Stomach (tissue), 19 donors: ENCODE measurements at places on chromosomes 6 and 20. TPM values are rescaled to one million over a fixed set of nuclear protein-coding genes. Genes with fewer than 3 reads are reported as not detected.

The GJA10 gene
- polyA plus RNA-seq: not detected

The CST5 gene
- not detected for polyA plus RNA-seq

The TGM6 gene
- not detected for polyA plus RNA-seq

The OR2J2 gene
- not detected for polyA plus RNA-seq

The CRISP3 gene
- polyA plus RNA-seq: not detected

The TBC1D32 gene
- 0.46 TPM for polyA plus RNA-seq

The BTNL2 gene
- polyA plus RNA-seq: not detected

The MUC21 gene
- 131 TPM for polyA plus RNA-seq

The THEMIS gene
- 0.08 TPM for polyA plus RNA-seq

The DNAH8 gene
- polyA plus RNA-seq: under 0.01 TPM

The KCNK17 gene
- polyA plus RNA-seq: 0.46 TPM

The FILIP1 gene
- 1.8 TPM for polyA plus RNA-seq

The DZANK1 gene
- polyA plus RNA-seq: 0.61 TPM

The KLHDC3 gene
- 84.2 TPM for polyA plus RNA-seq

The MUCL3 gene
- polyA plus RNA-seq: 83.3 TPM

The ZSCAN9 gene
- polyA plus RNA-seq: 5.7 TPM

The RAB44 gene
- polyA plus RNA-seq: 0.15 TPM

The ZNF391 gene
- polyA plus RNA-seq: 0.76 TPM

The CPNE5 gene
- polyA plus RNA-seq: 1.7 TPM

The SLC12A5 gene
- 0.93 TPM for polyA plus RNA-seq

The BEND6 gene
- 0.33 TPM for polyA plus RNA-seq

The FBXO5 gene
- polyA plus RNA-seq: 2.2 TPM

The OPRM1 gene
- polyA plus RNA-seq: not detected
